Lung microvascular endothelial cell (primary cell): ENCODE measurements at places on chromosomes 6 and 20. TPM values are rescaled to one million over a fixed set of nuclear protein-coding genes. Genes with fewer than 3 reads are reported as not detected.

- DNase-seq: no peak
Measured at GRCh38 chr20:14757728-14758127, 420.3 kb upstream of the FLRT3 start.

Gene TRIM15
- not detected in 2 replicates for total RNA-seq

Gene ZNF165
- total RNA-seq: 0.20 and 0.22 TPM in 2 replicates

- no peak for DNase-seq
Measured at GRCh38 chr6:33955566-33955965, 151.8 kb upstream of the MLN start.

Gene MRPS18B
- total RNA-seq: 38.1 and 55.8 TPM in 2 replicates

Gene ADNP
- 24.6 and 24.8 TPM in 2 replicates for total RNA-seq

DNA sequence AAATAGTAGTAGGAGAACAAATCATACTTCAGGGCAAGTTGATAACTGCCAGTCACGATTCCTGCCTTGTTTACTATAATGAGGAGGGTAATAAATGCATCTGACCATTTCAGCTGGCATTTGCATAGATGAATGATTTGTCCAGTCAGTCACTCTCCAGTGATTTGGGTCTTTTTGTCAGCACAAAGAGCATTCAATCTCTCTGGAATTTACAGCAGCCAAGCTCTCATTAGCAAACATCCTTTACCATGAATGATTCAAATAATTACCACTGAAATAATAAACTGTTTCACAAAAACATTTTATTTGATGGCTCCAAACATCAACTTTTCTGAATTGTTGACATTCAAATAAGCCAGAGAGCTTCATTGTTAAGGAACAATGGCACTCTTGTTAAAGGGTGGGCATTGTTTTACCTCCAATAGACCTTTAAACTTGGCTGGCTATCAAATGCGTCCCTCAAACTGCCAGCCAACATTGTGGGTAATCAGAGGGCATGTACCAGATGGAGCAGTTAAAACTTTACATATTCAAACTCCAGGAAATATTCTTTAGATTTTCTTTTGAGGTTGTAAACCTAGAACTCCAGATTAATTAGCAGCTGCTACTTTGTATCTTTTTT, 30.0 kb upstream of the FBXL4 start:
- peak; percentile 11 for DNase-seq

Gene SLC17A9
- total RNA-seq: 3.2 and 3.9 TPM in 2 replicates

Gene SMPDL3A
- 2.4 and 5.4 TPM in 2 replicates for total RNA-seq

DNA sequence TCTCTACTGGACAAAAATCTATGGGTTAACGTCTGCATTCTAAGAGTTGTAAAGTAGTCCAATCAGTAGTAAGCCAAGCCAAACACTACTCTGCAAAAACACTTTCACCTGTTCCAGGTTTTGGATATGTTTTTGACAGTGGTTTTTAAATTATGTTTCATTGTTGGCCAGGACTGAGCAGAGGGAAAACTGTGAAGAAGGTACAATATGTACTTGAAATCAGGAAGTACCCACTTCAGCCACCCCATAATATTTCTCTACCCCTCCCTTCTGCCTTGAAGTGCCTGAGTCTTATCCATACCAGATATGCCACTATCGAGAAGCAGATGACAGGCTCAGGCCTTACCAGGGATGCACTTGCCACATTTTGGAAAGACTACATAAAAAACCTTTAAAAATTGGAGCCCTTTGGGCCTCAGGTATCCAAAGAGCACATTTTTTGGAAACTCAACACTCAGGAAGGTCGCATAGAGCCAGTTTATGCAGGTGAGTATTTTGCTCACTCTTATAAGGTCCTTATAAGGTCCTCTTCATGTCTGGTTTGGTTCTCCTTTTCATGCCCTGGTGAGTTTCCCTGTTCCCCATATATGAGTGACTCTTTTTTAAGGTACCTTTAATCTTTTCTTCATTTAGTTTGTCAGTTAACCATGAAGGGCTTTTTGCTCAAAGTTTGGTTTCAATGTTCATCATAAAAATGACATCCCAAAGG, 859.3 kb upstream of the FLRT3 start:
- no peak for DNase-seq
